ENCODE measurements at places on chromosomes 16 and 17.

DNA sequence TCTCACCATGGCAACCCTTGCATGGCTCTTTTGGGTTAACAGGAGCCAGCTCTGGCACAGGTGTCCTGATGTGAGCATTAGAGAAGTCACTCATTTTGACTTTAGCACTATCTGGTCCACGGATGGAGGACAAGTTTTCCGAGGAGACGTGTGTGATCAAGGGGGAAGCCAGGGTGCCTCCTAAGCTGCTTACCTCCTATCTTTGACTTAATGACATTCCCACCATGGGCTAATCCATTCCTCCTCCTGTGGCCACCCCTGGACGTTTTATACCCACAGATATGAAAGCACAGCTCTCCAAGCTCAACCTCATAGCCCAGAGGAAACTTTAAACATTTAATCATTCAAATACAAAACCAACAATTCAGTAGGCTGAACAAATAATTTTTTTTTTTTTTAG, 18.8 kb downstream of the MPP2 start:
- DNase-seq, result no peak

- peak; percentile 63 for DNase-seq
Observed at GRCh38 chr16:70253291-70254106, 1.8 kb upstream of the EXOSC6 start.

- DNase-seq, result no peak
Observed at GRCh38 chr17:79930062-79930876, 91.0 kb upstream of the CBX4 start.

- DNase-seq, result no peak
Observed at GRCh38 chr17:75262112-75262606, 480 bp downstream of the MRPS7 start.

DNA sequence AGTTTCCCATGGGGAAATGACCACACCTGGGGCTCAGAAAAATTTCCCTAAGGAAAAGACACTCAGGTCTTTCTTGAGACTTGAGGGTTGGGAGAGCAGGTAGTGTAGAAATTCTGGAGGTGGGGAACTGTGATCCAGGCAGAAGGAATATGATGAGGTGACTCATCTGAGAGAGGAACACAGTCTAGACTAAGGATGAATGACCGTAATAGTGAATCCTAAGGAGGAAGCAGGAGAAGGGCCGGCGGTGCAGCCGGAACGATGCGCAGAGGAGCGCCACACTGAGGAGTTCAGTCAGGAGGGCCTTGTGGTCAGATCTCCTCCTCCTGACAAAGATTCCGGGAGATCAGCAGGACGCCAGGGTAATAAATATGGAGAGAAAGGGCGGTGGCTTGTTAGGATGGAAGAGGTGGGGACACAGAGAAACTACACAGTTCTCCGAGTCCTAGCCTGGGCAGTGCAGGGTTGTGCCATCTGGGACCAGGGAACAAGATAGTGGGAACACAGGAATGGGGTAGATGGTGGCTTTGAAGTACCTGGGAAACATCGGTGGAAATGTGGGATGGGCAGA, 135.6 kb downstream of the PARN start:
- no peak for DNase-seq

GRCh38 chr16:70476272-70477020, 22.1 kb downstream of the FCSK start:
- DNase-seq, result peak; percentile 94

DNA sequence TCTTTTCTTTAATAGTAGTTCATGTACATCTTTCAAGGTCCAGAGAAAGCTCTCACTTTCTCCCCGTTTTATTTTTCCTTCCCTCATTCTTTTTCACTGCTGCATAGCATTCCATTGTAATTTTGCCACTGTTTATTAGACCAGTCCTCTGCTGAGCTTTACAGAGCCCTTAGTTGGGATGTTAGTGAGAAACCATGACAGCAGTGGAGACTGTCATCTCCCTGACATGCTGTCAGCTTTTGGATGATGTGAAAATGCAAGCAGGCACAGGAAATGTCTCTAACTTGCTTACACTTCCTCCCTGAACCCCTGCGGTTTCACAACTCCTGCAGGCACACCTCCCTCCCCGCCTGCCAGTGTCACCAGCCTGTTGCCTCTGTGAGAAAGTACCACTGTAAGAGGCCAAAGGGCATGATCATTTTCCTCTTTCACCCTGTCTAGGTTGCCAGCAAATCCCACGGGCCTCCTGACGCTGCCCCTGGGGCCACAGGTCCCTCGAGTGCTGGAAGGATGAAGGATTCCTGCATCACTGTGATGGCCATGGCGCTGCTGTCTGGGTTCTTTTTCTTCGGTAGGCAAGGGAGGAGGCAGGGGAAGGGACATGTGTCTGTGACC, at the start of gene ITGAL:
ITGAL (plus strand) TSS at position 415 of the 615 bp plus-strand sequence; CDS start at position 511, 96 bp downstream.
- DNase-seq, result no peak

DNA sequence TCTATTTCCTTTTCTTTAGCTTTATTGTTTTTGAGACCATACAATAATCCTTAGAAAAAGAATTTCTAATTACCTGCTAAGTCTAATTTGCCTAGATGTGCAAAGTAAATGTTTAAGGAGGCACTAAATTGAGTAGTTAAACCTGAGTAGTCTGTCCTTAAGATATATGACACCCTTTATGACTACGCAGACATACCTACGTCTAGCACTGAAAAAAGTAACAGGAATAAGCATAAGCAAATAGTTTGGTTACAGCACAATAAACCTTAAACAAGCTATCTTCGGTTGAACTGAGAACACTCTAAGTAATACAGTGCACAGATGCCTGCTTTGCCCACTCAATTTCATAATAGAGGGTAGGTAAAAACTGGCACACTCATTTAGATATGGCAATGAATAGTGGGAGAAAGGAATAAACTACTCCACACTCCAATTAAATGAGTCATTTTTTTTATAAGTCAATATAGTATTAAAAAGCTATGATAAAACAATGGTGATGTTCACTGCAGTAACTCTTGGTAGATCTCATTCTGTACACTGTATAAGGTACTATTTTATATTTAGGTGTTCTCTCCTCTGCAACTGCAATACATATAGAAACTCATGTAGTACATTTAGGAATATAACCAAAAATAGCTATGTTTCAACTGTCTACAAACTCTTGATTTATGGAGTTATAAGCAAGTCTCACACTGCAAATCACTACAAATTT, 19.7 kb upstream of the INTS2 start:
- DNase-seq, result no peak

DNA sequence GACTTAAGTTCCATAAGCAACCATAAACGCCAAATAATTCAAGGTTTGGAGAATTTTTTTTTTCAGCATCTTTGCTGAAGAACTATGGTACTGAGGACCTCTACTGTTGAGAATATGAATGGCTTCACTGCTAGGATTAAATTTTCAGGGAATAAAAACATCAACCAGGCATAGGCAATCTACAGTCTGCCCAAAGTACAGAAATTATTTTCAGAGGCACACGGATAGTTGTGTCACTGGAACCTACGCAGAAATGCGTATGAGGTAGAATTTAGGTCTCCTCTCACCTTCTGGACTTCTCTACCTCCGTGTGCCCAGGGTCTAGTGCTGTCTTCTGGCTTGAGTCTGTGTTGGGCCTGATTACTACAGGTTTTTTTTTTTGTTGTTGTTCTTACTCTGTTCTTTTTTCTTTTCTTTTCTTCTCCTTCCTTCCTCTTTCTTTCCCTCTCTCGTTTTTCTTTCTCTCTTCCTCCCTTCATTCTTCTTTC, 39.7 kb downstream of the NACA2 start:
- DNase-seq, result peak; percentile 63

- DNase-seq, result no peak
Observed at GRCh38 chr17:14198013-14198412, 38.6 kb downstream of the CDRT15 start.

DNA sequence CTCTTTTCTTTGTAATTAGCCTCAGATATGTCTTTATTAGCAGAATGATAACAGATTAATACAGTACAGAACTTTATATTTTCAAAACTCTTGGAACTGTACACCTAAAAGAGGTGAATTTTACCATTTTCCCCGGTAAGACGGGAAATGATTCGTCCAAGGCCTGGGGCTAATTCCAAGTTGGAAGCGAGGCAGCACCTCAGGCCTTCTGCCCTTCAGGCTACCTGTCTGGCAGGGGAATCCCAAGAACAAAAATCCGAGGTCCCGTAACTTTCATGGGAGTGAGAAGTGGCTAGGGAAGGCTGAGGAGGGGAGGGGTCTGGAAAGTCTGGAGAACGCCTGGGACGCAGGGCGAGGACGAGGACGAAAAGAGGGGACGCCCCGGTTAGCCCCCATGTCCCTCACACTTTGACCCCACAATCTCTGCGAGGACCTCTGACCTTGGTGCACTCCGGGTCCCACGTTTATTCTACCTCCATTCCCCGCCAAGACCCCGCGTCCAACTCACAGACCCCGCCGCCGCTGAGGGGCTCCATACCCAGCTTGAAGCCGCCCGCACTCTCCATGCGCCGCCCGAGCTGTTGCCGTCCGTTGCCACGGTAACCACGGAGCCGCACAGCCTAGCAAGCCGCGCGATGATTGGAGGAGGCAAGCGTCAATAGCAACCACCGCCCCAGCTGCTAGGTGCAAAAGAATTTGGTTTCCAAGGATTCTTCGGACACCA, at the start of gene HYDIN:
HYDIN (minus strand) TSS at position 601 of the 724 bp plus-strand sequence. CDS start 43,827 bp downstream, outside the sequence.
- DNase-seq, result peak; percentile 61

GRCh38 chr16:78744796-78745107, 645.3 kb downstream of the WWOX start:
- DNase-seq, result no peak

GRCh38 chr16:49365711-49366509, 7.7 kb upstream of the C16orf78 start:
- DNase-seq, result no peak

DNA sequence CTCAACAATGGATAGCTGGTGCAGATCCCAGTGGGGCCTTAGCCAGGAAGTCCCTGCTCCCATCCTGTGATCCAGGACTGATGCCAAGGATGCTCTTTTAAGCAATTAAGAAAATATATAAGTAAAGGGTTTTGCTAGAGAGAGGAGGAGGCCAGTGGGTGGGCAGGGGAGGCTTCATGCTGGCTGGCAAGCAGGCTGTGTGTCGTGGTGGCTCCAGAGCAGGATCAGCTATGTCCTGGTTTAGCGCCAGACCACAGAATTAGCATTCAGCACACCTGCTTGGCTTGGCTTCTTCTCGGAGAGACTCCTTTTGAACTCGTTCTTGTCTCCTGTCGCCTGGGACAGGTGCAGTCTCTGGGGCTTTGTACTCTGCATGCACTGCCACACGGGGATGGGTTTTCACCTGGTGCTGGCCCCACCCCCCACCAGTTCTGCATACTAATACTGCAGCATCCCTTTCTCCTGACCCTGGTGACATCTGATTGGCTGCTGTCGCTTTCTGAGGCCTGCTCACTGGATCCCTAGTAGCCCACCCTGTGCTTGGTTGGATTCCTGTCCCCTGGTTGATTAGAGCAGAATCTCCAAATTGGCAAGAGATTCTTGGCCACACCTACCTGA, 66.1 kb downstream of the PLD6 start:
- no peak for DNase-seq

DNA sequence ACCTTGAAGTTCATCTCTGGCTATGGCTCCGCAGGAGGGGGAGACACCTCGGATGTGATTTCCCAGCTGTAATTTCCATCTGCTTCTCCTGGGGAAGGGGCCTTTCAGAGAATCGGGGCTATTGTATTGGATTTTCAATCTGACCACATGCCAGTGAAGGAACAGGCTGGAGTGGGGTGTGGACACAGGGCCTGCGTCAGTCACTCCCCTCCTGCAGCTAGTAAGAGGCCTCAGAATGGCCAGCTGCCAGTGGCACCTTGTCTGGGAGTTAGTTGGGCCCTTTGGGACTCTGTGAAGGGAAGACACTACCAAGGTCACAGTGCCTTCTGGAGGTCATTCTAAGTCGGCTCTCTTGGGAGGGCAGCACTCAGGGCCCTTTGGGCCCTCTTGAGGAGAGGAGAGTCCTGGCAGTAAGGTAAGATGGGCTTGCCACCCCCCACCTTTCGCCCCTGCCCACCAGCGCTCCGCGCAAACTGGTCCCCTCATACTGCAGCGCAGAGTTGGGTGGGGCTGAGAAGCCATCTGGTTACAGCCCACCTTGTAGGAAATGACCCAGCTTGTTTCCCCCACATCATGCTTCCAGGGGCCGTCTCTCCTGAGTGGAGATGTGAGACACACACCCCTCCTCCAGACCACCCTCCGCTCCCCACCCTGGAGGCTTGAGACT, 5.4 kb downstream of the NXPH3 start:
- DNase-seq, result no peak

DNA sequence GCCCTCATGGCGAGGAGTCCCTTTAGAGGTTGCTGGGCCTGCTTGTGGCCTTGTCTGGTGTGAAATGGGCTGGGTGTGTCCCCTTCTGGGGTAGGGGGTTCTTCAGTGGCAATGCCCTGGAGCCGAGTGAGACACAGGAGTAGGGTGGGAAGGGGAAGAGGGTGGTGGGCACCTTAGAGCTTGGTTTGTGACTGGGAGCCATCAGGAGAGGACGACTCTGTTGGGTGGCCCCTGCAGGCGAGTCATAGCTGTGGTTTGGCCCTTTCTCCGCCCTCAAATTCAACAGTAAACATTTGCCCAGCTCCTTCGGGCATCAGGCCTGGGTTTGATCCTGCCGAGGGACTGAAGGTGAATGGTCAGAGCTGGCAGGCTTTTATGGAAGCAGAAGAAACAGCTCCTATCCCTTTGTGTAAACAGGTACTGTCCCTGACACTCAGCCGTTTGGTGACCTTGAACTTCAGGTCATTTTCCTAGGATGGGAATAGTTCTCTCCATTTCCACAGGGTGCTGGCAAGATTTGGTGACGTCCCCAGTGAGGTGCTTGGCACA, 2.9 kb downstream of the E4F1 start:
- DNase-seq, result no peak

- DNase-seq, result no peak
Observed at GRCh38 chr17:21285164-21286065, 904 bp downstream of the MAP2K3 start.

GRCh38 chr17:82384730-82385481, 13.3 kb downstream of the UTS2R start:
- peak; percentile 92 for DNase-seq

- DNase-seq, result no peak
Observed at GRCh38 chr17:76673729-76674128, 30.2 kb upstream of the ST6GALNAC1 start.

DNA sequence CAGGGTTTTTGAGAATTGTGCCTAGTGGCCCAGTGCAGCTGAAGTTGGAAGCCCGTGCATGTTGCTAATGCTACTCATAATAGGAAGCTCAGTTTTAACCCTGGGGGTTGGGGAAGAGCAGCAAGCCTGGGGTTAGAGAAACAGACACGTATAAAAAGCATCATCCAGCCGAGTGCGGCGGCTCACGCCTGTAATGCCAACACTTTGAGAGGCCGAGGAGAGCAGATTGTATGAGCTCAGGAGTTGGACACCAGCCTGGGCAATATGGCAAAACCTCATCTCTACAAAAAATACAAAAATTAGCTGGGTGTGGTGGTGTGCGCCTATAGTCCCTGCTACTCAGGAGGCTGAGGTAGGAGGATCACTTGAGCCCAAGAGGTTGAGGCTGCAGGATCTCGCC, 2.3 kb upstream of the CLUH start:
- DNase-seq, result no peak

DNA sequence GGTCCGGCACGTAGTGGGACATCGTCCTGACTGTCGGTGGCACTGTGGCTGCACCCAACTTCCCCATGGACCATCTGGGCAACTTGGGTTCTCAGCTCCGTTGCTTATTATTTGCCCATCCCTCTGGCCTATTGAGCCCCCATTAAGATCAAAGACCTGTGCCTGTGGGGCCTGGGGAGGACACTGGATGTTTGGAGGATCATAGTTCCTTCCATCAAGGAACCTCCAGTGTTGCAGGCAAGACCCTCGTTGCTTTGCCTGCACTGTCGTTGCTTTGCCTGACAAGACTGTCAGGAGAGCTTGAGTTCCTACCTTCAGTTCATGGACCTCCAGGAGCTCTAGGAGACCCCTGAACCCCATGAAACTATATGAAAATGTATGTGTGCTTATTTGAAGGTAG, 127.2 kb downstream of the CCDC144A start:
- no peak for DNase-seq

GRCh38 chr17:67685351-67685750, 32.4 kb upstream of the NOL11 start:
- no peak for DNase-seq

Data from AG20443 (cell line).